ENCODE measurements at places on chromosomes 1 and 21.

- DNase-seq: no peak
These were observed 69.7 kb upstream of the SPAG17 start for GRCh38 chr1:118254491-118255425.

GRCh38 chr1:55958498-55958897 lies 620.9 kb downstream of the PLPP3 start:
- DNase-seq: no peak

DNA sequence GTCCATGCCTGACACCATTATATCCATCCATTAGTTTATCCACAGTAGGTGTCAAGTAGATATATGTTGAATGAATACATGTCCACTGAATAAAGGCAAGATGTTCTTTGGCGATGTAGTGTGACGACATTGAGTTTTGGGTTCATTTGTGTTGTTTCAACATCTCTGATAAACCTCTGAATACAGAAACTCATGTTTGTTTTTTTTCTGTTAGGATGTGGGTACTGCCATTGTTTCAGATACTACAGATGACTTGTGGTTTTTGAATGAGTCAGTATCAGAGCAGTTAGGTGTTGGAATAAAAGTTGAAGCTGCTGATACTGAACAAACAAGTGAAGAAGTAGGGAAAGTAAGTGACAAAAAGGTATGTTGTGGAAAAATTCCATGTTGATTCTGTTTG lies 28.1 kb downstream of the MDM4 start:
- no peak for DNase-seq

- no peak for DNase-seq
These were observed 4.9 kb upstream of the GBP1 start for GRCh38 chr1:89069951-89070350.

DNA sequence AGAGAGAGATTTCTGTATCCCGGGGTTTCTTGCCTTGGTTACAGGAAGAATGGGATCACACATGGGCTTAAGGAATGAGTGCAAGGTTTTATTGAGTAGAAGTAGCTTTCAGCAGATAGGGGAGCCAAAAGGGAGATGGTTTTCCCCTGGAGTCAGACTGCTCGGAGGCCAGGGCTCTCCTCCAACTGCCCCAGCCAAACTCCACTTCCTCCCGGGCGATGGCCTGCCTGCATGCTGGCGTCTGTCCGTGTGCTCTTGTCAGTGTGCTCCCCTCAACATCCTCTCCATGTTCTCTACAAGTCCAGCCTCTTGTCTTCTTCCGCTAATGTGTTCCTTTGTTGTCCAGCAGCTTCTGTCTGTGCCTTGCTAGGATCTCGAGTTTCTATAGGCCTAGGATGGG lies 421.3 kb upstream of the ADGRL2 start:
- DNase-seq: no peak

- DNase-seq: no peak
These were observed 130.8 kb downstream of the LYPLAL1 start for GRCh38 chr1:219304227-219305226.

GRCh38 chr1:156244712-156245111 lies 2.7 kb downstream of the BGLAP start:
- DNase-seq: no peak

- DNase-seq: no peak
These were observed 109.9 kb downstream of the EDEM3 start for GRCh38 chr1:184644771-184645170.

DNA sequence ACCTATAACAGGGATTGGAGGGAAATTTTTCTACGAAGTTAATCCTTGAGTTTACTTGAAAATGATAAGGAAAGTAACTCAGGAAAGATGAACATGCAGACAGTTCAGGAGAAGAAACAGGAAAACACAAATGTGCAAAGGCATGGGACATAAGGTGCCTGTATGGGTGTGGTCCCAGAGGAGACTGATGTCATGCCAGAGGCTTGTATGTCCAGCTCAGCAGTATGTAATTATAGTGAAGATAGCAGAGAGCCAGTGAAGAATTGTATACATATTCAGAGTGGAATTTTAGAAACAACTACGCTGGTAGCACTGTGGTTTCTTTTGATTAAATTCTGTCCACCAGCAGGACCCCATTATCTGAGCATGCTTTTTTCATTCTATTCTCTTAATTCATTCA lies 179.5 kb downstream of the LRRC7 start:
- no peak for DNase-seq

- DNase-seq: no peak
These were observed 103.2 kb downstream of the PKN2 start for GRCh38 chr1:88787023-88787903.

DNA sequence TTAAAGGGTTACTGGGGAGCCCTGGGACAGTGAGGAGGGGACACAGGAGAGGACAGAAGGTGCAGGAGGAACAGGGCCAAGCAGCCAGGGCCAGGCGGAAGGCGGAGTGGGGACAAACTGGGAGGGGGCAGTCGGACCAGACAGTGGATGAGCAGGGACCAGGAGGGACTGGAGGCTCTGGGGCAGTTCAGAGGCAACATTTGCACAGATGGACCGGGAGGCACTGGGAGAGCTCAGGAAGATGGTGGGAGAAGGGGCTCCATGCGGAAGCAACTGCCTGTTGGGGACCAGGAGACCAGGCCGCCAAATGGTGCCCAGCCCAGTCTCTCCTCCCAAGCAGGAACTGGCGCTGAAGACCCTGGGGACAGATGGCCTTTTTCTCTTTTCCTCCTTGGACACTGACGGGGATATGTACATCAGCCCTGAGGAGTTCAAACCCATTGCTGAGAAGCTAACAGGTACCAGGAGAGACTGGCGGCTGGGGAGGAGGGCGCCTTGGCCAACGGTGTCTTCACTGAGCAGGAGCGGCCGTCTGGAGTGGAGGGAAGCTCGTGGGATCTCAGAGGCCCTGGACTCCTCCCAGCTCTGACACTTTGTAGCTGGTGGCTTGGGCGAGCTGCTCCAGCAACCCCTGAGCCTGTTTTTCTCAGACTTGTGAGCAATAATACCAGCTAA lies 847 bp downstream of the SELENON start:
- DNase-seq: no peak

DNA sequence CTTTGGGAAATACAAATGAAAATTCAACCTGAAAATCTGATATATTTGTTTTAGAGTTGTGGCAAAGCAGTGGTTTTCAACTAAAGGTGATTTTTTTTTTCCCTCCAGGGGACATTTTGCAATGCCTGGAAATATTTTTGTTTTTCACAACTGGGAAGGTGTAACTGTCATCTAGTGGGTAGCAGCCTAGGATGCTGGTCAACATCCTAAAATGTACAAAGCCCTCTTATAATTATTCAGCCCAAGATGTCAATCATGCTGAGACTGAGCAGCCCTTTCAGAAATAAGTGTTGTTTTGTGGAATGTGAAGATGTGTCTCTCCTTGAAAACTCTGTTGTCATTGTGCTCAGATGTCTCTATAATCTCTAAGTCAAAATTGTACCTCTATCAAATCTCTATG lies 95.2 kb upstream of the NCAM2 start:
- no peak for DNase-seq

GRCh38 chr1:67308136-67308535 lies 463 bp downstream of the IL12RB2 start:
- DNase-seq: no peak

- DNase-seq: no peak
These were observed 77.0 kb upstream of the DPH5 start for GRCh38 chr1:101102426-101103156.

DNA sequence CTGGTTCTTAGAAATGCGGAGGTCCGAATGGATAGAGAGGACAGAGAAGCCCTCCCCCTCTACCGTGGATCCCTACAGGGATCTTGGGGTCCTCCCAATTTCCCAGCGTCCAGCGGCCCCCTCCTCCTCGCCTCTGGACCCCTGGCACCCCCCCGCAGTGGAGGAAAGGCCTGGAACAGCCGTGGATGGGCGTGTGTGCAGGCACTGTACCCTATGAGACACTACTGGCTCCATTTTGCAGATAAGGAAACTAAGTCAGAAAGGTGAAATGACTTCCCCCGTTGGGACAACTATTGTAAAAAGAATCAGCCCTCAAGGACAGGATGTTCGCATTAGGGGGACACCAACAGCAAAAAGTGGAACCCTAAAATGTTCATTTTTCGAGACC lies 931 bp upstream of the CLSTN1 start:
- no peak for DNase-seq

DNA sequence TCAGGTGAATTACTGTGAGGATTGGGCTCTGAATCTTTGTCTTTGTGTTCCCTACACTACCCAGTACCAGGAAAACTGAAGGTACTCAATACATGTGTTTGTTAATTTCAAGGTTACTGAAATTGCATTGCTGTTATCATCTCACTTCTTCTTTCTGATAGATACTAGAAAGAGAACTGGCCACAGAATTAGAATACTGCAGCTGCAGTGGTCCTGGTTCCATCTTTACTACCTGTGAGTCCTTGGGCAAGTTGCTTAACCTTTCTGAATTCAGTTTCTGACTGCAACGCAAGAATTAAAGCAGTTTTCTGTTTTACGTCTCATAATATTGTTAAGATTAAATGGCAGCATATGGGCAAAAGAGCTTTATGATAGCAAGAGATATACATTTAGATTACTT lies 263.5 kb downstream of the LMO4 start:
- no peak for DNase-seq

GRCh38 chr1:42368096-42368795 lies 12.3 kb upstream of the RIMKLA start:
- no peak for DNase-seq

DNA sequence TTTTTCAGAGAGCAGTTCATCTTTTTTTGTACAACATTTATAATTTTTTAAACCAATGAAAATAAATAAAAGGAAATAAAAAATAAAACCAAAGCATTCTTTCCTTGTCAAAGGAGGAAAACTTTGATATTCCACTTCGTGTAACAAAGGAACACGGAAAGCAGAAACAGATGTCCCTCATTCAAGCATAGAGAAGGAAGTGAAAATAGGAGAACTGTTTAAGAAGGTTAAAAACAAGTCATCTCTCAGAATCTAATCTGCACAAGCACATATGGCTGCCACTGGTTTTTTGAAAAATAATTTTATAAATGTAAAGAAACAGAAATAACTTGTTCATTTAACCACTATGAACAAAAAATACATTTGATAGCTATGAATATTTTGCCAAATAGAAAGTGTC lies 35.9 kb upstream of the ZNF644 start:
- DNase-seq: no peak

DNA sequence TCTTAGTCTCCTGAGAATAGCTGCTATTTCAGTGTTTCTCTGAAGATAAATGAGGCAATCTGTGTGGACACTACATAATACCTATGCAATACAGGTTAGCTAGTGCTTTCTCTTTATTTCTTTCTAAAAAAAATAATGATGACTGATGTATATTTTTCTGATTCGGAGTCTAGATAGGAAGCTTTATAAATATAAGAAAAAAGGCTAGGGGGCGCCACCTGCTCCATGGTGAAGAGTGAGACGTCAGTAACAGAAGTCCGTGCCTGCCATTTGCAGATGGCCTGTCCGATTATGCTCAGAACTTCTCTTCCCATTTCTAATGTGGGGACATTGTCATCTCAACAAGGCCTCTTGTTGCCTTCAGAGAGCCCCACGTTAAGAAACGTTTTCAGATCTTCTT lies 26.4 kb downstream of the QSOX1 start:
- no peak for DNase-seq

- DNase-seq: no peak
These were observed 27.2 kb downstream of the RCC2 start for GRCh38 chr1:17412093-17412870.

DNA sequence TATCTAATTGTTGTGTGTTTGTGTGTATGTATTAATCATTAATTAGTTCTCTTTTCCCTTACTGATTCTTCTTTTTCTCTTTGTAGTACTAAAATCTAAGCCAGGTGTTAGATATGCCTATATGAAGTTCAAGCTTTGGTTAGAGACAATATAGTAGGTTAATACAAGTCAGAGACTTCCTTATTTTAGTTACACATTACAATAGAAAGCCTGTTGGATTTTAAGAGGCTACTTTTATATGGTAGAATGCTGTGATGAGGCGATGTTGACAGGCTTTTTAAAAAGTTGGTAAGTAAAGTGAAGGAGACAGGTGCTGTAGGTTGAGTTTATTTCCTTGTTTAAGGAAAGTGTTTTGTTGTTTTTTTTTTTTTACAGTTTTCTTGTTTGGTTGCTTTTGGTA lies 45.9 kb downstream of the ADGRL2 start:
- DNase-seq: no peak
